ENCODE measurements at places on chromosomes 2 and 18.

DNA sequence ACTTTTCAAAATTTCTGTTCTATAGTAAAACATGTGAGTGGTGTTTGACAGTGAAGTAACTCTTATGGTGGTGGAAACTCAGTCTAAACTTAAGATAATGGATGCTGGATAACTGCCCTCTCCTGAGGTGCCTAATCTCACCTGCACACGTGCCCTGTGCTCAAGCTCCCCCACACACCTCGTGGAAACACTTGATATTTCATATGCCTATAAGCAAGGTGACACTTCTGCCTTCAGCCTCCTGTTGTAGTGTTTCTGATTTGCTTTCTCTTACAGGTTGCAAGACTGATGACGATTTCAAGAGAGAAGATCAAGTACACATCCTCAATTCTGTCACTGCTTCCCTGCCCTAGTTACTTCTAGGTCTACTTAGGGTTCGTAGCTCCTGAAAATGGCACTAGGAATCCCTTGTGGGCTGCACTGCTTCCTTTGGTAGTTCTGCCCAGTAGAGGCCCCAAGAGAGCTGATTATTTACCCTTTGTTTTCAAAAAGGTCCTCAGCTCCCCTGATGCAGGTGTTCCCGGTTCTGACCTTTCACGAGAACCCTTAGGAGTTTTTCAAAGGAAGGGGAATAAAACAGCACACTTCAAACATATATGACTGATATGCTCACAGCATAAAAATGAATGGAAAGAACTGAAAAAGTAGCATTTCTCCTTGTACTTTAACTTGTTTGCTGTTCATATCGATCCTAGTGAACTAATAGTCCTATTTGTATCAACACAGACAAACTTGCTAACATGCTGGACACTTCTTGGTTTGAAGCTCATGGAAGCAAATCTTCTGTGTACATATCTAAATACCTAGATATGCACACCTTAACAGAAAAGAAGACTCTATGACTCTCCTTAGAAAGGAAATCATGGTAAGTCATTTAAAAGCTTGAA lies 6.7 kb downstream of the CAVIN2 start:
- no peak for DNase-seq

DNA sequence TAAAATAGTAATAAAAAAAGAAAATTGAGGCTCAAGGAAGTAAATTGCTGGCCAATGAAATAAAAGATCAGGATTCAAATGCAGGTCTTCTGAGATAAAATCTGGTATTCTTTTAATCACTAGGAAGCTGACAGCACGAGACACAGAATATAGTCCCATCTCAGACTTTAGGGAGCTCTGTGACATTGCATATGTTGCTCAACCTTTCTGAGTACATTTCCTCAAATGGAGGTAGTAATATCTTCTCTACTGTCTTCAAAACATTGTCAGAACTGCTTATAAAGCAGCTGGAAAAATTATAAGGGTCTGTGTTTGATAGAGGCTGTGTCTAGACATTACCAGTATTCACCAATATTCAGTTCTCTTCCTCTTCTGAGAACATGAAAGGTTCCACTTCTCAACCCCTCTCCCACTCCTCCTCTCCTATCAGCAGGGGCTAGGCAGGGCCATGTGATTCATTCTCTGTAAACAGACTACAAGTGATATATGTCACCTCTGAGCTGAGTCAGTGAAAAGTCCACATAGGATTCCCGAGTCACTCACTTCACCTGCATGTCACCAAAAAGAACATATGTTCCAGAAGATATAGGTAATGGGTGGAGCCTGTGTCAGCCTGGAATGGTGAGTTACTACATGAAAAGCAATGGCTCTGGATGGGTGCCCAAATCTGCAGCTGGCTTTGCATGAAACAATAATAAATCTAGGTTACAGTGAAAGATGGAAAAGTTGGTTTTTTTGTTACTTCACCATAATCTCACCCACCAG lies 7.1 kb downstream of the KCNE4 start:
- DNase-seq = no peak

GRCh38 chr2:240760576-240761246 lies 59.3 kb downstream of the KIF1A start:
- no peak for DNase-seq

GRCh38 chr18:7482342-7482741 lies 84.8 kb upstream of the PTPRM start:
- DNase-seq = no peak

GRCh38 chr2:236824836-236825235 lies 255.2 kb downstream of the ACKR3 start:
- no peak for DNase-seq

Data from stimulated activated CD8-positive, alpha-beta memory T cell treated with anti-CD3 and anti-CD28 coated beads, Interleukin-15, amount 100 ng/mL, for 24 hours (primary cell).